SIG-M5 (cell line): ENCODE measurements at places on chromosomes 12 and 14.

DNA sequence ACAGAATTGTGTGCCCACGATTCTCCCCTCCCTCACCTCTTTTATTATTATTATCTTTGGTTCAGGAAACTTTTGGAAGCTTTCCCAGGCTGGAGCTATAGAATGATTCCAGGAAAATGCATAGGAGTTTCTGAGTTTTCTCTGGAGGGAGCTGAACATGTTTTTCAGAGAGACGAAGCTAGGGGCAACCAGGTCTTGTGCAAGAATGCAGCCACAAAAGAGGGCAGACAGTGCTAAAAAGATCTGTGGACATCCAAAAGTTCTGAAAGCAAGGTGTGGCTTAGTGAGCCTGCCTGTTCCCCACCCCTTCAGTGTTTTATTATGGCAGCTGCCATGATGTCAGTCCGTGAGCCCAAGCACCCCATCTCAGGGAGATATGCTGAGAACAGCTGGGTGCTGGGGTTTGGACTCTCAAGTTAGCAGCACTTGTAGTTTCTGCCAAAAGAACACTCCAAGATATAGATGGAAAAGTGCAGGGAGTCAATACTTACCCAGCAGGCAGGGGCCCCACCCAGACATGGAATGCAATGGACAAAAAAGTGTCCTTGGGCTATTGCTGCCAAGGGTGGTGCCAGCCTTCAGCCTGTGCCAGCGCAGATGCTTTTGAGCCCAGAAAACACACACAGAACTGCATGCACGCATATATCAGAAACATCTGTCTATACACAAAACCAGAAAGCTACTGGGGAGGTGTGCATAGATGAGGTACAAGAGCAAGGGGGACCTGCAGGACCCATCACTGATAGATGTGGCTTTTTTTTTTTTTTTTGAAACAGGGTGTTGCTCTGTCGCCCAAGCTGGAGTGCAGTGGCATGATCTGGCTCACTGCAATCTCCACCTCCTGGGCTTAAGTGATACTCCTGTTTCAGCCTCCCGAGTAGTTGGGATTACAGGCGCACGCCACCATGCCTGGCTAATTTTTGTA lies 17.0 kb upstream of the IRF2BPL start:
- no peak for DNase-seq

GRCh38 chr12:63882844-63883243 lies 38.3 kb downstream of the SRGAP1 start:
- no peak for DNase-seq

- no peak for DNase-seq
These were observed 178.6 kb downstream of the SNAPC1 start for GRCh38 chr14:61940666-61941420.

GRCh38 chr12:119683816-119684215 lies 15.9 kb downstream of the PRKAB1 start:
- DNase-seq = no peak

DNA sequence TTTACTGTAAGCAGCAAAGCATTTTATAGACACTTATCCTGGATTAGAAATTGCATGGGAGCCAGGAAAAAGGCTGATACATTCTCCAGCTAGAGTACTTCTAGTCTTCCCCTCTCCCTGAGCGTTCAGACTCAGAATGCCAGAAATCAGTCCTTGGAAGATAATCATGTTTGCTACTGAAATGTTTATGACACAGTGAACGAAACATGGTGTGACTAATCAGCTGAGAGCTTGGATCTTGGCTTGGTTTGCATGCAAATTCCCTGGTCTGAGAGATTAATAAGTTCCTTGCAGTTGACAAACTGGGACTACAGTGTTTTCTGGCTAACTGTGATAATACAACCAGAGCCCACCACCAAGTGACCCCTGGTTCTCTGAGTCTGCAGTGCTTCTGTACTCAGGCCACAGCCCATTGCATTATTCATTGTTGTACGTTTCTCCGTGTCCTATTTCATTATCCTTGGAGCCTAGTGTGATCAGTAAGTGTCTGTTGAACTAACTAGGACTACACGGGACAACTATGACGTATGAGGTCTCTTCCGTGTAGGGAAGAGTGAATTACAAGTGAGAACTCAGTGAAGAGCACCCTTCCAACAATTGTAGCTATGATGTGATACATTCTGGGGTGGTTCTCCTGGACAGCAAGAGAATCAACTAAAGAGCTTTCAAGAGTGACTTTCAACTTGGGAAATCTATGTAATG lies 34.6 kb upstream of the EVL start:
- no peak for DNase-seq

- DNase-seq = no peak
These were observed 789.2 kb upstream of the FBXO33 start for GRCh38 chr14:40221428-40221827.

GRCh38 chr12:128455851-128456250 lies 188.9 kb downstream of the TMEM132C start:
- DNase-seq = no peak

- no peak for DNase-seq
These were observed 1.2 kb downstream of the KCNK13 start for GRCh38 chr14:90062822-90063539.

DNA sequence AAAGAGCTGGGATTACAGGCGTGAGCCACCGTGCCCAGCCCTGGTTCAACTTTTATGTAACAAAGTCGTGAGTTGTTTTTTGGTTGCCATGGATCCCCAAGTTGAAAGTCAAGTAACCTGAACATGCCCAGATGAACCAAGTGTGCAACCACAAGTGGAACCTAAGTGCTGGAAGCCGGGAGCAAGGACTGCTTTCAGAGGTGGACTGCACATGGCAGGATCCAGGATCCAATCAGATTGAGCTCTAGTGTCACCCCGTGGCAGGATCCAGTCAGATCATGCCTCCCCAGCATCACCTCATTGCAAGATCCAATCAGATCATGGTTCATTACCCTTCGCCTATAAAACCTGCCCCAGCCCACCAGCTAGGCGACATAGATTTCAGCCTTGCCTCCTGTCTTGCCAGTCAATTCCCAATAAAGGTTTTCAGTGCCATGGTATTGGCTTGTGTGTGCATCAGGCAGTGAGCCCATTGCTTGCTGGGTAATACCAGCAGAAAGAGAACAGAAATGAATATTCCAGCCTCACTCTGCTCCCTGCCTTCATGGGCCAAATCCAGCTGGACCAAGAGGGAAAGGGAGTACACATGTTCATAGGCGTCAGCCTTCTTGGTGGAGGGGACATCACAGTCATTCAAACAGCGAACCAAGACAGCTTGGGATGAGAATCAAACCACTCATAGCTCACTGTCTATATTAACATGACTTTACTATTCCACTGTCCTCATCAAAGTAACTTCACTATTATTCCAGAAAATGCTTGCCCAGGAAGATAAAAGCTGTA lies 43.6 kb upstream of the VASH1 start:
- DNase-seq = no peak

DNA sequence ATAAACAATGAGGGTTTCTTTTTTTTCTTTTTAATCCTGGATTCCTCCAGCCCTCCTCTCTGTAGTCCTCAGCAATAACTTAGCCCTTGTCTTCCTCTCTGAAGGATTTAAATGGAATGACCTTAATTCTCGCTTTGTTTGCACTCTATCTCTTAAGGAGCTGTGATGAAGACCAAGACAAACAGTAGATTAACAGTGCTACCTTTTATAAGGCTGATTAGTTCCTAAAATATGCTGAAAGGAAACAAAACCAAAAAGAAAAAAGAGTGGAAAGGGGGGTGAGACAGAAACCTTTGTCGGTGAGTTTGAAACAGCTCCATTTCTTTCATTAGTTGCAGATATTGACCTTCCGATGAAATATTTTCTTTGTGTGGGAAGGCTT lies 38.7 kb upstream of the PTCSC3 start:
- no peak for DNase-seq

DNA sequence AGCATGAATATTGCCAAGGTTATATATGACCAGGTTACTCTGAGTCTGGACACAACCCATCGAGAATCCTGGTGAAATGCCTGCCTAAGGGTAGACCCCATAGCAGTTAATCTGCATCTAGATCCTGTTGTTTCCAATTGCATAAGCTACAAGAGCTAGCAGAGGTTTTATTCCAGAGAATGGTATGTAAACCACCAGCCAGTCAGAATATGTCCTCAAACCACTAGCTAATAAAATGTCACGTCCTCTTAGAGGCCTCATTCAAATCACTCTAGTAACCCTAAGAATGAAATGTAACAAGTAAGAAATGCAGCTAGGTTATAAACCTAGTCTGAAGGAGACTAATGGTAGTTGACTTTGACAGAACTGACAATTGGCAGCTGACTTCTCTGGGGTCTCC lies 9.0 kb upstream of the YLPM1 start:
- DNase-seq = no peak

DNA sequence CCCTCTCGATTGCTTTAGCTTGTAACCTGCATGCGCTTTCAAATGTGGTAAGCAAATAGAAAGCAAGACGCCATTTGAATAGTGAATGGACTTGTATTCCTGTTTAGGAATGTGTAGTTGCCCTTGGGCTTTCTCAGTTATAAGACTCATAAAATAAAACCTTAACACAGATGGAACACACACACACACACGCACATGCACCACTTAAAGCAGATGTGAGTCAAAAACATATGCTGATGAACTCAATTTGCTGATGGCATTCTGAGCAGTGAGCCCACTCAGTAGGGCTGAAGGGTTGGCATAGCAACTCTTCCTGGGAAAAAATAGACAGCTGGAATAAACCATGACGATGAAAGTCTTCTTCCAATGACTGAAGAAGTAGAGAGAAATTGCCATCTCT lies 360.5 kb downstream of the APAF1 start:
- no peak for DNase-seq

- no peak for DNase-seq
These were observed 150.1 kb downstream of the EGLN3 start for GRCh38 chr14:33800735-33801163.

- DNase-seq = no peak
These were observed 48.2 kb upstream of the DYNC1H1 start for GRCh38 chr14:101915871-101916815.

- DNase-seq = no peak
These were observed 259.6 kb downstream of the CCER1 start for GRCh38 chr12:90695415-90695814.

DNA sequence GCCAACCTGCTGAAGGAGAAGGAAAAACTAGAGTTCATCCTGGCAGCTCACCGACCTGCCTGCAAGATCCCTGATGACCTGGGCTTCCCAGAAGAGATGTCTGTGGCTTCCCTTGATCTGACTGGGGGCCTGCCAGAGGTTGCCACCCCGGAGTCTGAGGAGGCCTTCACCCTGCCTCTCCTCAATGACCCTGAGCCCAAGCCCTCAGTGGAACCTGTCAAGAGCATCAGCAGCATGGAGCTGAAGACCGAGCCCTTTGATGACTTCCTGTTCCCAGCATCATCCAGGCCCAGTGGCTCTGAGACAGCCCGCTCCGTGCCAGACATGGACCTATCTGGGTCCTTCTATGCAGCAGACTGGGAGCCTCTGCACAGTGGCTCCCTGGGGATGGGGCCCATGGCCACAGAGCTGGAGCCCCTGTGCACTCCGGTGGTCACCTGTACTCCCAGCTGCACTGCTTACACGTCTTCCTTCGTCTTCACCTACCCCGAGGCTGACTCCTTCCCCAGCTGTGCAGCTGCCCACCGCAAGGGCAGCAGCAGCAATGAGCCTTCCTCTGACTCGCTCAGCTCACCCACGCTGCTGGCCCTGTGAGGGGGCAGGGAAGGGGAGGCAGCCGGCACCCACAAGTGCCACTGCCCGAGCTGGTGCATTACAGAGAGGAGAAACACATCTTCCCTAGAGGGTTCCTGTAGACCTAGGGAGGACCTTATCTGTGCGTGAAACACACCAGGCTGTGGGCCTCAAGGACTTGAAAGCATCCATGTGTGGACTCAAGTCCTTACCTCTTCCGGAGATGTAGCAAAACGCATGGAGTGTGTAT lies 2.4 kb downstream of the FOS start:
- no peak for DNase-seq

DNA sequence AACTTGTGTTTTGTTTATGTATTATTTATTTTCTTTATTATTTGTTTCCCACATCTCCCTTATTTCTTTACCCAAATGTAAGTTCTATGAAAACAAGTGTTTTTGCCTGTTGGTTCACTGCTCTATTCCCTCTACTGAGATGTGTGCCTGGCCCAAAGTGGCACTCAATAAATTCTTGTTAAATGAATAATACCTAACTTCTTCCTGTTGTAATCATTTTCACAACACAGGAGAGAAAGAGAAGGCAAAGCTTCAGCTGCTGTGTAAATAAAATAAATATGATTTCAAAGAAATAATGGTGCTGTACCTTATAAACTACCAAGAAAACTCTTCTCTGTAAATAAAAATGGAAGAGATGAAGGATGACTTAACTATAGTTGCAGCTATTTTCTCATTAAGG lies 116.2 kb downstream of the TRHDE start:
- no peak for DNase-seq

- DNase-seq = no peak
These were observed 1.2 kb upstream of the MAPKAPK5 start for GRCh38 chr12:111840807-111841206.

- DNase-seq = no peak
These were observed 85.4 kb upstream of the ETV6 start for GRCh38 chr12:11563785-11564739.

DNA sequence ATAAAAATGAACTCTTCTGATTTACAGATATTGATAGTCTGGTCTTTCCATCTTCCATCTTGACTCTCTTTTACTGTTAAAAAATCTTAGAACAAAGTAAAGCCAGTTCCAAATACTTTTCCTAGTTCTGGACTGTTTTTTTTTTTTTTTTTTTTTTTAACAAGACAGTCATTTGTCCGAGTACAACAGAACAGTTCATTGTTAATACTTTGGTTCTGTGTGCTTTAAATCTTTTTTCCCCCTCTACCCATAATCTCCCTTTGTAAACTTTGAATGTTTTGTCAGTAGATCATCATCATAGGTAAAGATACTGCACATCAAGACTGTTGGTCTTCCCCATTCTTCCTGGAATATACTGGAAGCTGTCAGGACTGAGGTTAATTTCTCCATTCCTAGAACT lies 38.0 kb downstream of the ADIPOR2 start:
- no peak for DNase-seq

- DNase-seq = no peak
These were observed 59.0 kb upstream of the RERGL start for GRCh38 chr12:18148961-18149360.

DNA sequence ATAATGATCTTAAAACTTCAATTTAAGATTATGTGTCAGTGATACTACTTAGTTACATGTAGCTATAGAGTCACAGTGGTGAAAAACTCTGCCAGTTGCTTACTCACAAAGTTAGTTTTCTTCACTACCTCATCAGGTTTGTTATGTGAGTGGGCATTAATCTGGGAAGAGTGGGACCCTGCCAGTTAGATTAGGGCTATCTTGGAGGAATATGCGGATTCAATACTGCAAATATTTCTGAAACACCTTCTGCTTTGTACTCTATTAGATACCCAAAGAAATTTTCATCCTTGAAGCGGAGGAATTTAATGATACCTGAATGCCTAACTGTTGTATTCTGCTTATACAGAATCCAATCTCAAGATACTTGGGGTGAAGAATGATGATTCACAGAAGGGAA lies 25.1 kb downstream of the ZNF268 start:
- no peak for DNase-seq

GRCh38 chr12:24099576-24099975 lies 150.1 kb upstream of the SOX5 start:
- DNase-seq = no peak

GRCh38 chr12:126676434-126676833 lies 1590.5 kb upstream of the TMEM132C start:
- no peak for DNase-seq
